Thymus (tissue), 14 donors: ENCODE measurements at places on chromosomes 7 and 10. TPM values are rescaled to one million over a fixed set of nuclear protein-coding genes. Genes with fewer than 3 reads are reported as not detected.

The PITX3 gene
- 0.05 TPM for total RNA-seq

The CCL24 gene
- 0.19 TPM for total RNA-seq

The SEMA3A gene
- 1.0 TPM for total RNA-seq

The FAM237B gene
- not detected for total RNA-seq

The BTBD16 gene
- 0.14 TPM for total RNA-seq

The TRPV5 gene
- 0.05 TPM for total RNA-seq

The COL1A2 gene
- 55.3 TPM for total RNA-seq

The NPFFR1 gene
- 0.05 TPM for total RNA-seq

The TRPV6 gene
- 0.24 TPM for total RNA-seq

The EXOSC1 gene
- 60.1 TPM for total RNA-seq

The CCDC126 gene
- total RNA-seq = 18.4 TPM

The DPYSL4 gene
- total RNA-seq = 0.28 TPM

The KIF20B gene
- 21.6 TPM for total RNA-seq

The DHTKD1 gene
- 14.4 TPM for total RNA-seq

The ASAH2 gene
- total RNA-seq = 1.4 TPM

The EN2 gene
- under 0.01 TPM for total RNA-seq

DNA sequence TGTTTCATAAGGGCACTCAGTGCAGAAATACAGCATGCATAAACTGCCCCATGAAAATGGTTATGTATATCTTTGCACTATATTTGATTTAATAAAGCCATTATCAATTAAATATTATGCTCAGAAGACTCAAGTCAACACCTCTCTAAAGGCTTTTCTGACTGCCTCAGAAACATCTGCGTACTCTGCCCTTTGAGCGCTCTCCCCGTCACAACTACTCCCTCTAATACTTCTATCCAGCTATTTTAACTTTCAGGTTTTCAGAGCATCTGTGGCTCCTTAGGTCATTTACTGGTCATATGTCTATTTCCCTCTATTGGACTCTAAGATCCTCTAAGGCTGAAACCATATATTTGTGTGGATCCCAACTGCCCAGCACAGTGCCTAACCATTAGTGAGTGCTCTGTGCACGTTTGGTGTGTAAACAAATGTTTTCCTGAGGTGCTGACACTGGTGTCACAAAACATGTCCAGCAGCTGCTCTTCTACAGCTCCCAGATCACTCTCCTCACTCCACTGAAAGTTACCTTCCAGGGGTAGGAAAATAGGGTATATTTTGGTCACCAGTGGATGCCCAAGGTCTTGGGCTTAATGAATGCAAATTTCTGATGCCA is 179.1 kb downstream of the BTAF1 start:
- DNase-seq = no peak

DNA sequence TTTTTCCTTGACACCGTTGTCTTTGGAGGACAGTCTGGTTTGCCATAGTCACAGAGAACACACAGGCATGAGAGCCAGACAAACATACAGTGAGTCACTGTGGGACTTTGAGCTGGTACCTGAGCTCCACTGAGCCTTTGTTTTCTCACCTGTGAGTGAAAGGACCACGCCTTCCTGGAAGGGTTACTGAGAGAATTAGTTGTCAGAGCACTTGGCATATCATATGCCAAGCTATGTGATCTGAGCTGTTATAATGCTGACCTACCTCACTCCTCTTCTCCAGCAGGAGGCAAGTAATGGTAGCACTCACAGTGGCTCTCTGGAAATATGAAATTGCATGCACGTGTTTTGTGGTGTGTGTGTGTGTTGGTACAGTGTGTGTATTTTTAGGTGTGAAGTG is 59.7 kb downstream of the CXCL12 start:
- DNase-seq = no peak

- peak; percentile 48 for DNase-seq
Observed at GRCh38 chr10:132637477-132638129, 100.0 kb downstream of the INPP5A start.

DNA sequence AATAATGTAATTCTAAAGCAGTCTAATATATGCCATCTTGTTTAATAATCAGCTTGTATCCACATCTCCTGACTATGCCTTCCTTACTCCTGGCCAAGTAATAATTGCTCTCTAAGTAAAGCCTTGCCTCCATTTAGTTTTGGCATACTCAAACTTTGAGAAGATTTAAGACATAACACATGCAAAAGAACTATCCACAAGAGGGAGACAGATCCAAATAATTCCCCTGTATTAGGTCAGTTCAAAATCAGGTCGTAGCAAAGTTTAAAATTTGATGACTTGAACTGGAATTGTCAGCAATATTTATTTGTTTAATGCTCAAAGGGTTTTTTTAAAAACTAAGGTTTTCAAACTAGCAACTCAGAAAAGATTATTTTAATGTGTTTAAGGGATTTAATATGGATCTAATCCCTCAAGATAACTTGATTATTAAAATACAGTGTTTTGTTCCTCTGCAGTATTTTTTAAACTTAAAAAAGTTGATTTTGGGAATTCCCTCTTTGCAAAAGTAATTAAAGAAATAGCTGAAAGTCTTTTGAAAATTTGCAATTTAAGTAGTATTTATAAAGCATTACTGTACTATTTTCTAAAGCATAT is 95.3 kb downstream of the HDAC9 start:
- DNase-seq = no peak

DNA sequence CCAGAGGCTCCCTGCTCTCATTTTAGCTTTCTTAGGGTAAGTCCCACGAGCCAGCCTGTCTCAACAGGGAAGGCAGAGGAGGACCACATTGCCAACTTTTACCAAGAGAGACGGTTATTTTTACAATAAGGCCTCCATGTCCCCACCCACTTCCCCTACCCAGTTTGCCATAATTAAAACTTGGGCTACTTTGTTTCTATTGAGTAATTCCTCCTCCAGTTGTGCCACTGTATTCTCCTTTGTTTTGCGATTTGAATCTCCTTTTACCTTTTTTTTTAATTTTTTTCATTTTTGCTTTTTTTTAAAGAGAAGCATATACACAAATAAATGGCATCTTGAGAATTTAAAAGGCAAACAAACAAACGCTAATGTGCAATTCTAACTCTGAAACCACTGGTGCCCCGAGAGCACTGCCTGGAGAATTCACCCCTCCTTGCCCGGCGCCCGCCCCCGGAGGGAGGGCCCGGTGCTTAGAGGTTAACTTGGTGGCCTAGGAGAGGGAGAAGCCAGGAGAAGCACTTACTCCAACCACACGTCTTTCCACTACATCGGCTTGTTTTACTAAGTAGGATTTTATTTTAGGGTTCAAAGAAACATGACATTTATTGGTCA is 282.3 kb downstream of the USP6NL start:
- DNase-seq = no peak

DNA sequence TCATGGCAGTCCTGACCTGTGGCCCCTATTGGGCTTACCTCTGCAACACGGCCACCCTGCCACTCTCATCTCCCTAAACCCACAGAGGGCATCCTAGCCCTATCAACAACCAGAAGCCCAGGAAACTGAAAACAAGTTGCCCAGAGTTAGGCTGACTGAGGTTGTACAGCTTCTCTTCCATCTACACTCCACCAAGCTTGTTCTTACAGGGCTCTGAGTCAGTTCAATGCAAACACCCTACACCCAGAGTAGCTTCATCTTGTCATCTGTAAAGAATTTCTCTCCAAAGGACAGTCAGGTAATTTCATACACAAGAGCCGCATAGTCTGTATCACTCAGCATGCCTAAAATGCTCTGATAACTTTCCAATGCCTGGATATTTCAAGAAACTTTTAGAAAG is 175.4 kb downstream of the ARID5B start:
- DNase-seq = no peak

GRCh38 chr7:63899691-63900393 is 98.8 kb upstream of the ZNF722 start:
- DNase-seq = peak; percentile 19

- no peak for DNase-seq
Observed at GRCh38 chr10:114684822-114685209, 26.7 kb upstream of the ABLIM1 start.

DNA sequence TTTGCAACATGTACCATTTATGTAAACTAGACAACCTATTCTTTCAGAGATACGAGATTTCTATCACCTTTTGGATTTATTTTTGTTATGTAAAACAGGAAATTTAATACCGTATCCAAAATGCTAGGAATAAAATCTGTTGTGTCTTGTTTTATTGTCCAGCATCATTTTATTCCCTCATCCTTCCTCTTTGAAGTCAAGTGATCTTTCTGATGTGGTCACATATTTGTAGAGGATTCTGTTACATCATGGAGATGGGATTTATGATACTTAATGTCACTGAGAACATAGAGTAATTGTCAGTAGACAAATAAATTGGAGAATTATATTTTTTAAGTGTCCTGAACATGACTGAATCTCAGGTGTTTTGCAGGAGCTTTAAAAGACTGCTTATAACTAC is 64.7 kb downstream of the ZNF277 start:
- no peak for DNase-seq

- no peak for DNase-seq
Observed at GRCh38 chr10:9038146-9038714, 983.7 kb downstream of the GATA3 start.

DNA sequence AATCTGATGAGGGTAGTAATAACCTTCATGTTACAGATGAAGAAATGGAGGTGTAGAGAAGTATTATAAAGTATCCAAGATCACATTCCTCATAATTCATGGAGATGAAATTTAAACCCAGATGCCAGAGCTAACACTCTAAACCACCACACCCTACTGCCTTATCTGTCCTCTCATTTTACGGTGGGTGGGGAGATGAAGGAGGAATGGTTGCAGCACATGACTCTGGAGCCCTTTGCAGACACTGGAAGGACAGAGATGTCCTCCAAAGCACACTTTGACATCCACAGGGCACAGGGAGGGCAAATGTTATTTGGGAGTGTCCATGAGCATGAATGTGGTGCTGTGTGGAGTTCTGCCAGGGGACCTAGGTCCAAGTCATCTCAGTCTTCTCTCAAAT is 1.1 kb downstream of the PLEKHS1 start:
- DNase-seq = no peak

- no peak for DNase-seq
Observed at GRCh38 chr10:88851706-88852105, at the start of gene ANKRD22. Gene ANKRD22 (minus strand): TSS chr10:88851844. CDS start chr10:88851607, 237 bp downstream.

DNA sequence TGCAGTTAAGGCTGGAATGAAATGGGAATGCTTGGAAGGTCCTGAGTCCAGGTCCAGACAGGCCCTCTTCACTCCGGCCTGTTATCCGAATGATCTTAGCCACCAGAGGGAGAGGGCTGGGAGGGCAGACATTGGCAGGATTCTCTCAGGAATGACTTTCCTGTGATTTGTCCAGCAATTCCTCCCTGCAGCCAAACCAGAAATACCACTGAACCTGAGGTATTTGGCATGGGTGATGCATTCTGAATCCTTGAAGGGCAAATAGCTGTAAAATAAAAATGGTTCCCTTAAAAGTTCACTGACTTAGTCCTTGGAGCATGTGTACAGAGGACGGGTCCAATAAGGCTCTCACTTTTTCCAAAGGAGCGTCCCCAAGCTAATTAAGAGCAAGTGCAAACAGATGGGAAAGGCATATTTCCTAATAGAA is 77.5 kb upstream of the HABP2 start:
- no peak for DNase-seq

- no peak for DNase-seq
Observed at GRCh38 chr7:11524476-11525397, 307.3 kb downstream of the THSD7A start.

DNA sequence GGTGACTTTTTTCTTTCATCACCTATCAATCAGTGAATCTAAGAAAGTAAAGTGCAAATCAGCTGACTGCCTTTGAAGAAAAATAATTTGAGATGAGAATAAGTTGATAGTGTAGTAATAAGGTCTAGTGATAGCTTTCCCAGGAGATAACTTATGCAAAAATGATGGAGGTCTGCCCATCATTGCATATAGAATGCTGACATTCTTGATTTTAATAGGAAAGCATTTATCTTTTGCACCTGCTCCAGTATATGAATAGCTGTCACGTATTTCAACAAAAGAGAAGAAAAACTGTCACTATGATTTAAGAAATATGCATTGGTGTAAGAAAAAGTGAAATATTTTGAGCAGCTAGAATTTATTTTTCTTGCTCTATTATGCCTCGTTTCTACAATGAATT is 46.8 kb downstream of the PTTG1IP2 start:
- DNase-seq = no peak

- DNase-seq = no peak
Observed at GRCh38 chr7:149300620-149301285, 38.8 kb downstream of the ZNF783 start.

- no peak for DNase-seq
Observed at GRCh38 chr10:46545861-46546590, 10.4 kb downstream of the GPRIN2 start.

GRCh38 chr7:37286454-37286832 is 162.2 kb downstream of the ELMO1 start:
- no peak for DNase-seq

GRCh38 chr7:24572393-24572996 is 757 bp upstream of the PALS2 start:
- no peak for DNase-seq

DNA sequence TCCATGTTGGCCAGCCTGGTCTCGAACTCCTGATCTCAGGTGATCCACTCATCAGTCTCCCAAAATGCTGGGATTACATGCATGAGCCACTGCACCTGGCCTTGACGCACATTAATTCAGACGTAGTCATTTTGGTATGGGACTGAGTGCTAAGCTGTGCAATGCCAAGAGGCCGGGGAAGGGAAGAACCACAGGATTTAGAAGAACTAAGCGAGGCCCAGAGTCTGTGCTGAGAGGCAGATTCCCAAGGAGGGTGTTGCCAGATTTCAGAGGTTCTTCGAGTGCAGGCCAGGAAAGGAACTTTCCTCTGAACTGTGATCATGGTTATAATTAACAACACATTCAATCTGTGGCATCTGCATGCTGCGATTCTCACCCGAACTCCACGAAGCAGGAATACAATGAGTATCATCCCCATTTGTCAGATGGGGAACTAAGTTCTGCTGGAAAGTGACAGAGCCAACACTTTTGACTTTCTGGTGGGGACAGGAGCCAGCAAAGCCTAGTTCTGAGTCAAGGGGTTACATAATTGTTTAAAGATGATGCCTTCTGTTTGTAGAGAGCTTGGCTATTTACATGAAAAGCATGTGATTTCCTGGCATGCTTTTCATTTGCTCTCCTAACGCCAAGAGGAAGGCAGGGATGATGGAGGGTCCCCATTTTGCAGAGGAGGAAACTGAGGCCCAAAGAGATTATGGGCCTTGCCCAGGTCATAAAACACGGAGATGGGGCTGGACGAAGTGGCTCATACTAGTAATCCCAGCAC is 6.2 kb upstream of the ZAN start:
- DNase-seq = no peak
